ENCODE measurements at places on chromosomes 7 and 10.

GRCh38 chr10:63901228-63901627 lies 380.0 kb downstream of the REEP3 start:
- no peak for DNase-seq

- DNase-seq, result no peak
Measured at GRCh38 chr7:19381321-19381720, 236.1 kb upstream of the FERD3L start.

DNA sequence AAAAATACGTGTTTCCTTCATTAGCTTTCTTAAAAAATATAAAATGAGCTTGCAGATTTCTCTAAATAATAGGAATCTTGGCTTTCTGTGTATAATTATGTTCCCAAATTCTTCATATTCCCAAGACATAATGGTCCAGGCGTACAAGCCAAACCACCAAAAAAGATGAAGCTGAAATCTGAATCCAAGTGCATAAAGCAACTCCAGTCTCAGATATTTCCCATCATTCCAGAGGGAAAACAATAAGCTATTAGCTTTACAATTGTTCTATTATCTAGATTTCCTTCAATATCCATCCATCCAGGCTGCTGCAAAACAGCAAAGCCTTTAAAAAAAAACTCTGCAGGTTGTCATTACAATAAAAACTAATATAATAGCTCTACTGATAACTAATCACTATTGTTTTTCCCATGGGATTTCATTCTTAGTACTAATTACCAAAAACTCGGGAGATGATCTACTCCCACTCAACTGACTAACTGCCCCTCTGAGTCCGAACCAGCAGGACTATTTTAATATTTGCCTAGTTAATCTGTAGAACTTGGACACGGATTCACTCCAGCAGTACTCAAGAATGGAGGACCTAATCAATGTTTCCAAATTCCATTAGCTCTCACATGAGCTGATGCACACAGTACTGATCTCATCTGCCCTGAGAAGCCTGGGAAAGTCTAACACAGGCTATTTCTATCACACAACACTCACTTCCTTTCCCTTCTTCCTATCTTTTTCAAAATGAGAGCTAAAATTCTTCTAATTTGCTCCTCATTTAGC lies 108.9 kb upstream of the ASAH2 start:
- DNase-seq, result no peak

DNA sequence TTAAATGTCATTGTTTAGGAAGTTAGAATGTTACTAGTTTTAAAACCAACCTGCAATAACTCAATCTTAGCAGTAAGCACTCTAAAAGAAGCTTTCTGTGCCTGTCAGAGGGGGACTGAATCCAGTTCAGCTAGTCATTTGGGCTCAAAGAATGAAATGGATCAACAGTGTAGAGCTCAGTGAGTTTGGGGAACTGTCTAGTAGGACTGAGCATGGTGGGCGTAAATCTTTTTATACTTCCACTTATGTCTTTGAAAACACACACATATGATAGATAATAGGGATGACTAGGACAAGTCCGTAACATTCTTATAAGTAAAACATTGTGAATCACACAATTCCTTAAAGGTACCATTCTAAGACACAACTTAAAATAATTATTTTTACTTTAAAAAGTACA lies 11.5 kb downstream of the GSAP start:
- DNase-seq, result no peak

GRCh38 chr10:10800961-10801360 lies 216.7 kb upstream of the CELF2 start:
- DNase-seq, result no peak

DNA sequence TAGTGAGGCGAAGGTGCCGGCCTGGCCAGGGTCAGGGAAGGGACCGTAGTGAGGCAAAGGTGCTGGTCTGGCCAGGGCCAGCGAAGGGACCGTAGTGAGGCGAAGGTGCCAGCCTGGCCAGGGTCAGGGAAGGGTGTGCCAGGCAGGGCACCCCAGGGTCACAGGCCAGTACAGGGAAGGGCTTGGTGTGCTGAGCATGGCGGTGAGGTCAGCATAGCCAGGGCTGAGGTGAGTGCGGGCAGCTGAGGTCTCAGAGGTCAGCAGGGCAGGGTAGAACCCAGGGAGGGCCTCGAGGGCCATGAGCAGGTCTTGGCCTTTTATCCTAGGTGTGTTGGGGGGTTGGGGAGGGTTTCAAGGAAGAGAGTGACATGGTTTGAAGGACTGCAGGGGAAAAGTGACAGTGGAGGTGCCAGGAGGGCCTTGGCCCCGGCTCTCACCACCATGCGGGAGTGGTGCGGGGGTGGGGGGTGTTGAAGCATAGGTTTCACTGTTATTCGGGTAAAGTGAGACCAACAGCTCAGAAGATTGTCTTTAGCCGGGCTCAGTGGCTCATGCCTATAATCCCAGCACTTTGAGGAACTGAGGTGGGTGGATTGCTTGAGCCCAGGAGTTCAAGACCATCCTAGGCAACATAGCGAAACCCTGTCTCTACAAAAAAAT lies 93.3 kb downstream of the CHST15 start:
- peak; percentile 50 for DNase-seq

GRCh38 chr10:5395168-5395567 lies 9.5 kb downstream of the TUBAL3 start:
- DNase-seq, result no peak

DNA sequence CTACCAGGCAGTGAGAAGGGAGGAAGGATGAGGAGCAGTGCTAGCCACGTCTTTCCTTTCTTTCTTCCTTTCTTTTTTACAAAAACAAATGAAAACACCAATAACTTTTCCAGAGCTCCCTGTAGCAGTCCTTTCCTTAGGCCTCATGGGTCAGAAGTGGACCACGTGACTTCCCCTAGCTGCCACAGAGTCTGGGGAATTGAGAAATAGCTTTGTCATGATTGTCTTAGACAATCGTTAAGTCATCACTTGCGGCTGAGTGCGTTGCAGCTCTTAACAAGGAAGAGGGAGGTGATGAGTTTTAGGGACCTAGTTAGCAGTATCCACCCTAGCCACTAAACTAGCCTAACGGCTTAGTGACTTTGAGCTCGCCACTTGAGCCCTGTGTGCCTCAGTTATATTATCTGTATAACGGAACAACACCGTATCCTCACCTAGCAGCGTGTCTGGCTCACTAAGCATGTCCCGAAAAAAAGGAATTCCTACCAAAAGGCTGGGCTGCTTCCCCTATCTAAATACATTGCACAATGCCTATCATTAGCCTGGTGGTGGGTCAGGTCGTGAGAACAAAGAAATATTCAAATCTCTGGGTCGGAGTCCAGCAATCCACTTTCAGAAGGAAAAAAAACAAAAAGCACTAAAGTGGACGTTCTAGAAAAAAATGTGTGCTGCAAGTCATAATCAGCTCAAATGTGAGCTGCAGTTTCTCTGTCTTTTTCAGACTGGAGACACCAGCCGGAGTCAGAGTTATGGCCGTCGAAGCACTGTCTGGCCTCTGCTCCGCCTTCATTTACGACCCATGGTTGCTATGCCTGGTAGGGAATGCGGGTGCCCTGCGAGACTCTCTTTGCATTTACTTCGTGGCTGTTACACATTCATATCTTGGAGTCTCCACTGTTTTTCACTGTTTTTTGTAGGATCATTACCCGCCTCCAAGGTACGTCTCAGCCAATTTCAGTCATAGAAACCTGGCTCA lies 338.5 kb upstream of the FOXK1 start:
- no peak for DNase-seq

DNA sequence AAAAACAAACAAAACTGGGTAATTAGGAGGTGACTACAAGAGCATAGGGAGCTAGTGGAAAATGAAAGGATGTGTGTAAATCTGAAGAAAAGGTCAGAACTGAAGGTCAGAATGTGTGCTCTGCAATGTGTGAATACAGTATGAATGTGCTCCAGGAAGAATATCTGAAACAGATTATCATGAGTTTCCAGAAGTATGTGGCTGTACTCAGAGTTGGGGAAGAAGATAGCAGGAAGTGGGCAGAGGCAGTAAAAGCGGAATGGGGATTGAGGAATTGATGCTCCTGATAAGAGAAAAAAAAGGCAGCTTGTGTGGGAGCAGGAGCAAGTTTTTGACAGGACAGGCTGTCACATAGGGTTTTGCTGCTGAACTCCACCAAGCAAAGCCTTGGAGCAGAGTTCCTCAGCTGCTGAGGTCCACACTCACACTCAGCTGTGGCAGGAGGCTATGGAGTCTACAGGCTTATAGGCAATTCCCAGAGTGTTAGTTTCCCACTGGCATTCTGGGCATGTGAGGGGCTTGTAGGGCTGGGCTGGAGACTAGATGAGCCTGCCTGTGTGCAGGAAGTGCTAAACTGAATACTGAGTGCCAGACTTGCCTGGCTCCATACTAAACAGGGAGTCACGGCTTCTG lies 22.9 kb downstream of the H2AZ2 start:
- DNase-seq, result no peak

DNA sequence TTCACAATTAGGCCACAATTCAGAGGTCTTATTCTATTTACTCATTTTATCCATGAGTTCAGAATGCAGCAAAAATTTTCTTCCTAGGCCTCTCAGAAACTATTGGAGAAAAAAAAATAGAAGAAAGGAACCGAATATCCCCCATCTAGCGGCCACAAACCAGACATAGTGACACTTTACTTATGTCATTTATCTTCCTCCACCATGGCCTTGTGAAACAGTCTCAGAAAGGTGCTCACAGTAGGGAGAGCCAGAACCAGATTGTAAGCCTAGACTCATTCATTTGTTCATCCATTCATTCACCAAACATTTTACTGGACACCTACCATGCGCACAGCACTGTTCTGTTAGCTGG lies 16.0 kb downstream of the CREB3L2 start:
- no peak for DNase-seq

DNA sequence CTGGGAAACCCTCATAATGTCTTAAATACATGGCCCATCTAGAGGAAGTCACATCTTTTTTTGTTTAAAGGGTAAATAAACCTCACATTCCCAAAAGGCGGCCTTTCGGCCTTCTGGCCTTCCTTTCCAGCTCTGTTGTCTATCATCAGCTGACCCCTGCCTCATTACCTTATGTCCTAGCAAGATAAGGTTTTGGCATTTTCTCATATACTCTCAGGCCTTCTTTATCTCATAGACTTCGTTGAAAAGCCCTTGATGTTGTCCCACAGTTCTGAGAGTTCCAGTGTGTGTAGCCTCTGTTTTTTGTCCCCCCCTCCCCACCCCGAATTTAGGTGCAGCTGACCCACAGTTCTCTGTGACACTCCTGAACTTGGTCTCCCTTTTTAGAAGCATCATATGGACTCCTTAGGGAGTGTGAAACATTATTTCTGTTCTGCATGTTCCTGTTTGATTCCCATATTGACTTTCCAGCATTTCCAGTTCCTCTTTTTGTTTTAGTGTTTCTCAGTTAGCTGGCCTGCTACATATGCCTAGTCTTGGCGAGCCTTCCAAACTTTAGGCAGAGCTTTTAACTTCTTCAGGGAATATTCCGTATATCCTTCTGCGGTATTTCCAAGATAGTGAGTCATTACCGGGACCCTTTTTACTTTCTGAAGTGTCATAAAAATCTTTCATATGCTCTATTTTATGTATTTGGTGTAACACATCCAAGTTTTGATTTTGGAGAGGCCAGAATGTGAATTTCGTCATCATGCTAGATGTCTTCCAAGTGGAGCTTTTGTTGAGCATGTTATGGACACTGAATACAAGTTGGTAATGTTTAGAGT lies 138.5 kb downstream of the LRRC4 start:
- DNase-seq, result no peak

DNA sequence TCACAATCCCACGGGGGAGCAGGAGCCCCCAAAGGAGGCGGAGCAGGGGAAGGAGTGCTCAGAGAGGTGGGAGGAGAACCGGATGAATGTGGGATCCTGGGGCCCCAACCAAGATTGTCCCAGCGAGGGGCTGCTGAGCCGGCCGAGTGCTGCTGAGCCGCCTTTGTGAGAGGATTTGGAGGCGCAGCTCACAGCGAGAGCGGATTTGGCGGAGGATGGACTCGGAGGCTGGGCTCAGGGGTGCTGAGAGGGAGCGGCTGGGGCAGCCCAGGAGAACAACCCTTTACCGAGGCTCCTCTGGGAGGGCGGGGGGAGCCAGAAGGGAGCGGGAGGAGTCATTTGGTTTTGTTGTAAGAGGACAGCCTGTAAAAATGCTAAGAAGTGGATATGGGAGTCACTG lies 23.0 kb downstream of the GHRHR start:
- no peak for DNase-seq

DNA sequence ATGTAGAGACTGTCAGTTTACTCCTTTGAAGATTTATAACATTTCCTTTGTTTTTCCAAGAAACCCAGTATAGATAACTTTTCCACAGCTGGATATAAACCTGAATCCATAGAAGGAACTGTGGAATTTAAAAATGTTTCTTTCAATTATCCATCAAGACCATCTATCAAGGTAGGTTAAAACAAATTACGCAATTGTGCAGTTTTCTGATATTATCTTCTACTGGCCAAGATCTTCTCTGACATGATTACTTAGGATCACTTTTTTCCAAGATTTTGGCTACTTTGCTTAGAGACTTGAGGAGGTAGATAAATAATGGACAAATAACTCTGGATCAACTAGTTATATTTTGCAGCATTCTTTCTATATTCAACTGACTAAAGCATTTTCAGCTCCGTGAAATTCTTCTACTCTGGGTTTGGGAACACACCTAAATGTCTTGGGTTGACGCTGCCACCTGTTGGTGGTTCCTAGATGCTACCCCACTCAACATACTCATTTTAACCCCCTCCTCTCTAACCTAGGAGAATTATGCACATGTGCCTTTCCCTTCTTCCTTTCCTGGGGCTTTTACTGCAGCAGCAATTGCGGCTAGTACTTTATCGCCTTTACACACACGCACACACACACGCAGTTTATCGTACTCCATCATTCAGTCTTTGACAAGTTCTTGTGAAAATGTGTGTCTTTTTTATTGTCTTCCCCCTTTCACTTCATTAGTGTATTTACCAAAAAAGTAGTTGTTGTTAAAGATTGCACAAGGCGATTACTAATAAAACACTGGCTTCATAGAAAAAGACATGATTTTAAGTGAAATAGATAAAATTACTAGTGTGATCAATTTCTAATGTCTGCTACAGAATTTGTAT lies 32.7 kb downstream of the ABCB5 start:
- no peak for DNase-seq

DNA sequence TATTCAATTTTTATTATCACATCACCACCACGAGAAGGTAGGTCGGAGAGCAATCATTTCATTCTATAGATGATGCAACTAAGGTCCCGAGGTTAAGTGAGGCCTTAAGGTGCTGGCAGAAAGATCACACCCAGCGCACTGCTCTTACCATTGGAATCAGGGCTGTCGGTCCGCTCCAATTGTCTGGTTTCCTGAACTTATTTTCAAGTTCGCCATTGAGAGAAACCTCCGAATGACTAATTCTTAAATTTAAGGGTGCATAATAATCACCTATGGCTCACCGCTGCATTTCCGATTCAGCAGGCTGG lies 625 bp upstream of the GSTO2 start:
- no peak for DNase-seq

- DNase-seq, result no peak
Measured at GRCh38 chr10:7788639-7789286, 786 bp downstream of the ATP5F1C start.

GRCh38 chr7:2086229-2086628 lies 146.5 kb downstream of the MAD1L1 start:
- DNase-seq, result no peak

GRCh38 chr7:148084138-148084537 lies 506.4 kb upstream of the C7orf33 start:
- peak; percentile 73 for DNase-seq

- DNase-seq, result no peak
Measured at GRCh38 chr7:45653209-45653907, 79.2 kb downstream of the ADCY1 start.

Measured in left forelimb (tissue), 1 donor.